ENCODE measurements at places on chromosomes 4 and X.

DNA sequence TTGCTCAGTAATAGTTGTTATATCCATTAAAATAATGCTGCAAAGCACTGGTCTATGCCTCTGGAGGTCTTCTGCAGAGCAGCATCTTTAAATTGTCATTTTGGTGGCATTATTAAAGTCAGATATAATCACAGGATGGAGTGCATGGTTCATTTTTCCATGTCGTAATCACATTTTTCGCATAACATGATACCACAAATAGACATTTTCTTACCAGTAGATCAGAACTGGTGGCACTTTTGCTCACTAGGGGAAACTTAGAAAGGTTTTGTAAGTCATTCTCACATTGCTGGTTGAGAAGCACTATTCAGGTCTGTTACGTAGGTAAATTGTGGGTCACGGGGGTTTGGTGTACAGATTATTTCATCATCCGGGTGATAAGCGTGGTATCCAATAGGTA, 484.5 kb upstream of the PRKX start:
- no peaks in the 10 kb centered on the region for H3K4me1 ChIP-seq
- no peaks in the 10 kb centered on the region for H3K27me3 ChIP-seq
- DNase-seq, result no peak
- H3K36me3 ChIP-seq, result no peaks in the 10 kb centered on the region

- no peaks in the 10 kb centered on the region for H3K27me3 ChIP-seq
- H3K4me1 ChIP-seq, result peaks cover 7% of the 10 kb centered on the region
- H3K36me3 ChIP-seq, result no peaks in the 10 kb centered on the region
- no peak overlapping the region for H3K4me3 ChIP-seq
- DNase-seq, result no peak
Measured at GRCh38 chr4:142696334-142697122, 149.6 kb downstream of the INPP4B start.

DNA sequence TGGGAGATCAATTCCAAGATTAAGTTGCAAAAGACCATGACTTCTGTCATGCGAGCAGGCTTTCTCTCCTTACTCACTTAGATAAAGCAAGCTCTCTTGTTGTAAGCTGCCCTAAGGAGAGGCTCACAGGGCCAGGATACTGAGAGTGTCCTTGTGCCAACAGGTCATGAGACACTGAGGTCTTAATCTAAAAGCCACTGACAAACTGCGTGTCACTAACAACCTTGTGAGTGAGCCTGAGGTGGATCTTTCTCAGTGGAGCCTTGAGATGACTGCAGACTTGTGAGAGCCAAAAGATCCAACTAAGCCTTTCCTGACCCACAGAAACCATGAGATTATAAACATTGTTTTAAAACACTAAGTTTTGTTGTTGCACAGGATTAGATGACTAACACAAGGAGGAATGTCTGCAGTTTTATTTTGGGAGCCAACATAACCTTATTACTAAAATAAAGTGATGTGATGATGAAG, 170.5 kb downstream of the SLC39A8 start:
- H3K4me3 ChIP-seq, result no peak overlapping the region
- H3K27me3 ChIP-seq, result no peaks in the 10 kb centered on the region
- H3K4me1 ChIP-seq, result no peaks in the 10 kb centered on the region
- DNase-seq, result no peak
- no peak overlapping the region for H3K27ac ChIP-seq

- DNase-seq, result no peak
- H3K4me3 ChIP-seq, result no peak overlapping the region
- no peak overlapping the region for H3K27ac ChIP-seq
- H3K4me1 ChIP-seq, result no peaks in the 10 kb centered on the region
Measured at GRCh38 chr4:3035249-3035648, 39.1 kb downstream of the HTT-AS start.

- H3K4me1 ChIP-seq, result peaks cover 4% of the 10 kb centered on the region
Measured at GRCh38 chr4:2363056-2363721, 55.3 kb downstream of the ZFYVE28 start.

DNA sequence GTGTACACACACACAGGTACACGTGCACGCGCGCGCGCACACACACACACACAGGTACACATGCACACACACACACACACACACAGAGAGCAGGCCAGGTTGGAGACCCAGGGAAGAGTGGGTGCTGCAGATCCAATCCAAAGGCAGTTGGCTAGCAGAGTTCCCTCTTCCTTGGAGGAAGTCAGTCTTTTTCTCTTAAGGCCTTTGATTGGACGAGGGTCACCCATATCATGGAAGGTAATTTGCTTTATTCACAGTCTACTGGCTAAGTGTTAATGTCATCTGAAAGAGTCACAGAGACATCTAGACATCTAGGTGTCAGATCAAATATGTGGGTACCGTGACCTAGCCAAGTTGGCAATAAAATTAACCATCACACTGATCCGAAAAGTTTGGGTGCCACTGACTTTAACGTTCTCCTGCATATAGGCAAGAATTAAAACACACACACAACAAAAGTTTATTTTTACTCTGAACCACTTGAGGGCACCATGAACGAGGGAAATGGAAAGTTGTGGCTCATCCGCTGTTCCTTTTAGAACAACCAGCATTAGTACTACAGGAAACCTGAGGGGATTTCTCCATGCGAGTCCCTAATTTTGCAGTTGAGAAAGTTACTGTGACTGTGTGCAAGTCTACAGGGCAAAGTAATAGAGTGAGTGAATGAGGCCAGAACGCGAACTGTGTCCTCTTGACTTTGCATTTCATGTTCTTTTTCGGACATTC, 66.0 kb upstream of the STOX2 start:
- H3K4me1 ChIP-seq, result peaks cover 9% of the 10 kb centered on the region
- H3K27ac ChIP-seq, result no peak overlapping the region
- H3K27me3 ChIP-seq, result no peaks in the 10 kb centered on the region
- H3K36me3 ChIP-seq, result no peaks in the 10 kb centered on the region
- H3K4me3 ChIP-seq, result no peak overlapping the region

GRCh38 chr4:41590591-41590990, 52.6 kb downstream of the LIMCH1 start:
- H3K27ac ChIP-seq, result no peak overlapping the region
- no peak for DNase-seq
- H3K4me3 ChIP-seq, result no peak overlapping the region
- H3K27me3 ChIP-seq, result no peaks in the 10 kb centered on the region

GRCh38 chrX:153714256-153714655, 9.9 kb downstream of the BCAP31 start:
- no peak for DNase-seq
- no peaks in the 10 kb centered on the region for H3K4me1 ChIP-seq
- no peaks in the 10 kb centered on the region for H3K27me3 ChIP-seq

DNA sequence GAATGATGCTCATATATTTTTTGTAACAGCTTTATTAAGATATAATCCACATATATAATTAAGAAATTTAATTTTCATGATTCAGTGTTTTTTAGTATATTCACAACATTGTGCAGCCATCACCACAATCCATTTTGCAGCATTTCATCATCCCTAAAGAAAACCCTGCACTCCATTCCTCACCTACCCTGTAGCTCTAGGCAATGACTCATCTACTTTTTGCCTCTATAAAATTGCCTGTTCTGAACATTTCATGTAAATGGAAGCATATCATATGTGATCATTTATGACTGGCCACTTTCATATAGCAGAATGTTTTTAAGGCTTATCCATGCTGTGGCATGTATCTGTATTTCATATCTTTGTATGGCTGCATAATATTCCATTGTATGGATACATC, 339.9 kb downstream of the MAPK10 start:
- no peaks in the 10 kb centered on the region for H3K4me1 ChIP-seq
- no peaks in the 10 kb centered on the region for H3K27me3 ChIP-seq
- H3K27ac ChIP-seq, result no peak overlapping the region

GRCh38 chr4:171954650-171955049, 141.4 kb downstream of the GALNTL6 start:
- DNase-seq, result no peak
- H3K27me3 ChIP-seq, result no peaks in the 10 kb centered on the region
- no peak overlapping the region for H3K27ac ChIP-seq
- no peak overlapping the region for H3K4me3 ChIP-seq
- no peaks in the 10 kb centered on the region for H3K4me1 ChIP-seq
